ENCODE measurements at places on chromosomes 6 and 20.

DNA sequence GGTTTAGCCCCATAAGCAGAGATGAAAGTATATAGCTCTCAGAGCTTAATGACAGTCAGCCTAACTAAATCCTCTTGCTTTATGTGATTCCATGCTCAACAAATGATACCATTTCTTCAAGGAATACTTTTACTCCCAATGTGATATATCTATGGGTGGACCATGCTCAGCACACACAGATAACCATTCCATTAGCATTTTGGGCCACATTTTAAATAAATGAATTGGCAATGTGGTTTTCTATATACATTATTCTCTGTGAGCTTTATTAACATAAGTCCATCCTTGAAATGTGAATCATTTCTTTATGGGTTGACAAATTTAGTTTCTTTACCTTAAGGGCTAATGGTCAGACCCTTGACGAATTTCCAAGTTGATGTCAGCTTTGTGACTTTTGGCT, 329.3 kb upstream of the CITED2 start:
- no peak for DNase-seq

DNA sequence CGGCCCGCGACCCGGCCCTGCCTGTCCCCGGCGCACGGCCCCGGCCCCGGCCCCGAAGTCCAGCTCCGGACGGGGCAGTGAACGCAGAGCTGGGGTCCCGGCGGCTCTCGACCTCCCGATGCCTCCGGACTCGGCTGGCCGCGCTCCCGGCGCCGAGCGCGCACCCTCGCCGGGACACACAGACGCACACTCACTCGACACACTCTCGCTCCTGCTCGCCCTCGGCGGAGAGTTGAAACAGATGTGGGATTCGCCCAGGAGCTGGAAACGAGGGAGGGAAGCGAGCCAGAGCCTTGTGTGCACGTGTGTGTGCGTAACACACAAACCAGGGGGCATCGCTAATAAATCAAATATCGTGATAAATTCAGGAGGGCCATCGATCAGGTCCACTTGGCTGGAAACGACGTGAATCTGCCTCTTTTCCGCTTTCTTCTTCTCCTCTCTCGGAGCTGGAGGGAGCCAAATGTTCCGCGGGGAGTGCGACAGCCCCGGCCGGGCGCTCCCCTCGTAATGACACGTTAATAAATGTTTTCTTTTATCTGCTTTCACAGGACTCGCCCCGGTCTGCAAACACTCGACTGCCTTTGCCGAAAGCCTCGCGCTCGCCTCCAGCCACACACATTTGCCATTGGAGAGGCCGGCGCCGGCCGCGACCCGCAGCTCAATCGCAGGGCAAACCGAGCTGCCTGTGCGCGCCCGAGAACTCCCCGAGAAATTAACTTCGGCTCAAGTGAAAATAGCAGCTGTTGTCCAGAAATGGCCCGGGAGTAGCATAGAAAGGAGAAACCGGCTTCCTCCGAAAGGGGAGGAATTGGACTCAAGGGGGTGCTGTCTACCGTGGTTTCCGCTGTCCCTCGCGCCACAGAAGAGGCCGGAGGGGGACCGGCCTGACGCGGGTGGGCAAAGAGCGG, 828 bp upstream of the SULF2 start:
- DNase-seq: no peak

DNA sequence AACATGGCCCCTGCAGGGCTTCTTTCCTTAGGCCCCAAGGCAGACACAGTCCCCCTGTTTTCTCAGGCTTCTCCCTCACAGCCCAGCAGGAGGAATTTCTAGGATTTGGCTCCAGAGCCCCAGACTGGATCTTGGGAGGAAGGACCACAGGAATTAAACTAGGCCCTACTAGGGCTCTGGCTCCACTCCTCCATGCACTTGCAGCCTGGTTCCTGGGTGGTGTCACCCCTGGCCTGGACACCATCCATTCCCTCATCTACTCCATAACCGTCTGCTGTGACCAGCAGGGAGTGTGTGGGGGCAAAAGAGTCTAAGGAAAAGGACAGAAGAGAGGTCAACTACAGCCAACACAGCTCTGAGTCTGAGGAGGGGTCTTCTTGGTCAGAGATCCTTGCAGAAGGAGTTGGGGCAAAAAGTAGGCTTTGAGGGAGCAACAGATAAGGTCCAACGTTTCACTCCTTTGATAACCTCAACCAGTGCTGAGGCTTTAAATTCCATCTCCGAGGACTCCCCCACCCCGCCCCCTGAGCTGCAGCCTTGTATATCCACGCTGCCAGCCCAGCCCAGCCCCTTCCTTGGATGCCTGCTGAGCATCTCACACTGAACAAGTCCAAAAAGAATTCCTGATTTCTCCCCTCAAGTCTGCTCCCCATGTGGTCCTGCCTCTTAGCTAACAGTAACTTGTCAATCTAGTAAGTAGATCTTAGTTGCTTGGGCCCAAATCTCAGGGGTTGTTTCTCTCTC, 27.9 kb upstream of the SPDEF start:
- no peak for DNase-seq

GRCh38 chr6:94713446-94713845, 863.9 kb upstream of the MANEA start:
- DNase-seq: no peak

- DNase-seq: no peak
Observed at GRCh38 chr6:79586548-79586947, 44.6 kb upstream of the SH3BGRL2 start.

- DNase-seq: no peak
Observed at GRCh38 chr6:8556370-8557013, 121.1 kb upstream of the SLC35B3 start.

- no peak for DNase-seq
Observed at GRCh38 chr20:51132279-51132678, 109.4 kb upstream of the KCNG1 start.

DNA sequence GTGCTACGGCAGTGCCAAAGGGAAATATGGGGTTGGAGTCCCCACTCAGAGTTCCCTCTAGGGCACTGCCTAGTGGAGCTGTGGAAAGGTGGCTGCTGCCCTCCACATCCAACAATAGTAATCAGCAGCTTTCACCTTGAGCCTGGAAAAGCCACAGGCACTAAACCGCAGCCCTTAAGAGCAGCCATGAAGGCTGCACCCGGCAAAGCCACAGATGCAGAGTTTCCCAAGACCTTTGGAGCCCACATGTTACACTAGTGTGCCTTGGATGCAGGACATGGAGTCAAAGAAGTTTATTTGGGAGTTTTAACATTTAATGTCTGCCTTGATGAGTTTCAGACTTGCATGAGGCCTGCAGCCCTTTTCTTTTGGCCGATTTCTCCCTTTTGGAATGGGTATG, 91.4 kb upstream of the HSF2 start:
- DNase-seq: no peak

DNA sequence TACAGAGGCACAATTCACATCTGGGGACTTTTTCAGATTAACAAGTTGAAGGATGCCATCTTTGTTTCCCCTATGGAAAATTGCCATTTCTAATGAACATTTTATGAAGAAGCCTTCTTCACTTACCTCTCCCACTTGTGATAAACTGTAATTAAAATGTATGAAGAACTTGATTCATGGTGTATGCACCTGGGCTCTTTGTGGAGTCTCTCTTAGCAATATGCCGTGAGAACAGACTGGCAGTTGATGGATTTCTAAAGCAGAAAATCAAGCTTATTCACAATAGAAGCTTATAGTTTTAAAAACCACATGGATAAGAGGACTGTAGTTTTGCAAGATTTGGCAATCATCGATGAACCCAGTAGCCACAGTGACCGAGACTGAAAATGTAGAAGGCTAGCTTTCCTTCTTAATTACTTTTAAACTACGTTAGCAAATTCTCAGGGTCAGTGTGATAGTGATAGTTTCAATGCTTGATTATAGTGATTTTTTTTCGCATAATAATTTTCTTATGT, 270.6 kb downstream of the PRL start:
- no peak for DNase-seq

DNA sequence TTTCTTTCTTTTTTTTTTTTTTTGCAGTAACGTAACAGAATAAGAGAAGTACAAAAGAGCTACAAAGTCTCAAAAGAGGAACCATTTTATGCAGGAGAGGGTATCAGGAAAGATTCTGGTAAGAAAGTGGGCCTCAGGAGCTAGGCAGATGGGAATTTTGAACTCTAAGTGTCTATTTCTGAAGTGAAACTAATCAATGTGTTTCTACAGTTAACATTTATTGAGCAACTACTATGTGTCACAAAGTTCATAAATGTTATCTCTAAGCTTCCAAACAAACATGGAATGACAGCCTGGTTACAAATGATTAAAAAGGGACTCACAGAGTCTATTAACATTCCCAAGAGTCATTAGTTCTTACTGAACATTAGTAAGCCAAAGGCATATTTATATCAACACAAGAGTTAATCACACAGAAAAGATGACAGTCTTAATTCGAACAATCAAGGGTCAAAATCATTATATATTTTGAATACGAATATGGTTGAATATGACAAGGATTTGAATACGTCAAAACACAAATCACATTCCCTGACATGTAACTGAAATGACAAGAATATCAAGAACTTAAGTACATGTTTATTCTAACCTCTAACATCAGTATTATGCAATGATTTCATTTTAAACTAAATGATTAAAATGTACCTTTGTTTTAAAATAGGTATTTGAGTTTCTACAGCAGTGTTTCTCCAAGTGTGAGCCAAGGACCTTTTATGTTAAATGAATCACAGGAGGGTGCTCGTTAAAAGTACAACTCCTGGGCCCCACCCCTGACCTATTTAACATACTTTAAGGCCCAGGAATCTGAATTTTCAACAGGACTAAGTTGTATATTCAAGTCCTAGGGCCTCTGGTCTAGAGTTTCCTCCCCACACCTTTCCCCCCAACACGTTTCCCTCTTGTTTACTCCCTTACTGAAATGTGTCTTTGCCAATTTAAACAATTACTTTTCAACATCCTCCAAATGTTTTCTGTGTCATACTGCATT, 89.7 kb downstream of the ATXN1 start:
- DNase-seq: no peak

- DNase-seq: no peak
Observed at GRCh38 chr20:6277661-6278240, 154.9 kb upstream of the FERMT1 start.

Data from activated naive CD4-positive, alpha-beta T cell treated with Interleukin-2 at 50 U/mL for 16 hours (primary cell).